ENCODE measurements at places on chromosomes 13 and 19.
A peak's percentile ranks its signal among the peaks of the same experiment; 100 is the strongest.

DNA sequence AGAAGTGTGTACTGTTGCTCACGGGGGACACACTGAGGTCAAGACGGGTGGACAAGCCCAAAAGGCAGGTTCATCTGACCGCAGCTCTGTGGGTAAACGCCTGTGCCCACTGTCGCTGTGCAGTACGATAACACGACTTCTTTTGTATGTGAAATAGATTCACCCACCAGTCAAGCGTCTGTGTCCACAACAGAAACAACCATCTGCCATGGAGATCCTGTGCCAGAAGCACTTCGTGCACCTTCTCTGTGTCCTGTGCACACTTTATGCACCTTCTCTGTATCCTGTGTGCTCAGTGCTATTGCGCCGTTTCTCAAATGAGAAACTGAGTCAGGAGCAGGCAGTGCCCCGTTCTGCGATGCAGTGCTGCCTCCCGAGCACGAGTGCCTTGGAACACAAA, 138.9 kb downstream of the ATP11A start:
- DNase-seq, result no peak

GRCh38 chr19:58460039-58460438, 6.8 kb upstream of the ZNF324 start:
- no peak for DNase-seq

- peak; percentile 27 for DNase-seq
These were observed 180.9 kb downstream of the DIAPH3 start for GRCh38 chr13:59982631-59983382.

GRCh38 chr13:52053460-52053859, 29.0 kb downstream of the UTP14C start:
- no peak for DNase-seq

DNA sequence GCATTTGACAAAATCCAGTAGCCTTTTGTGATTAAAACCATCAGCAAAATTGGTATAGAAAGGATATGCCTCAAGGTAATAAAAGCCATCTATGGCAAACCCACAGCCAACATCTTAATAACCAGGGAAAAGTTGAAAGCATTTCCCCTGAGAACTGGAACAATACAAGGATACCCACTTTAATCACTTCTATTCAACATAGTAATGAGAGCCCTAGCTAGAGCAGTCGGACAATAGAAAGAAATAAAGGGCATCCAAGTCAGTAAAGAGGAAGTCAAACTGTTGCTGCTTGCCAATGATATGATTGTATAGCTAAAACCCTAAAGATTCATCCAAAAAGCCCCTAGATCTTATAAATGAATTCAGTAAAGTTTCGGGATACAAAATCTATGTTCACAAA, 1510.3 kb downstream of the PCDH9 start:
- DNase-seq, result no peak

- DNase-seq, result no peak
These were observed 38.0 kb upstream of the DOCK9 start for GRCh38 chr13:99015606-99016490.

- DNase-seq, result no peak
These were observed 302.8 kb downstream of the EFNB2 start for GRCh38 chr13:106232681-106233080.

DNA sequence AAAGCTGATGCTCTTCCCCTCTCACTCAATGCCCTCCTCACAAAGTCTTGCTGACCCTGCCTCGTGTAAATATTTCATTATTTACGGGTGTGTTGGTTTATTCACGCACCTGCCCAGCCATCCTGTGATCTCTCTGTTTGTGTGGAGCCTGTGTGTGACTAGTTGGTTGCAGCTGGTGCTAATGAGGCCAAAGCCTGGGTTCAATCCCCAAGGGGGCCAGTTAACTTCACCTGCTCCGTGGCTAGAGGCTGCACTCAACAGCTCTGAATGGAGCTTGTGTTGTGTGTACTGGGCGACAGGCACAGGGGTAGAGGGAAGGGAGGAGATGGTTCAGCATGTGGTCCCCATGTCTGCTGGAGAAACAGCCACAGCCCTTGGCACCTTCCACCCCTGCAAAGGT, 109.5 kb downstream of the DNAJC15 start:
- DNase-seq, result no peak

GRCh38 chr13:61010358-61010757, 405.3 kb downstream of the PCDH20 start:
- no peak for DNase-seq

DNA sequence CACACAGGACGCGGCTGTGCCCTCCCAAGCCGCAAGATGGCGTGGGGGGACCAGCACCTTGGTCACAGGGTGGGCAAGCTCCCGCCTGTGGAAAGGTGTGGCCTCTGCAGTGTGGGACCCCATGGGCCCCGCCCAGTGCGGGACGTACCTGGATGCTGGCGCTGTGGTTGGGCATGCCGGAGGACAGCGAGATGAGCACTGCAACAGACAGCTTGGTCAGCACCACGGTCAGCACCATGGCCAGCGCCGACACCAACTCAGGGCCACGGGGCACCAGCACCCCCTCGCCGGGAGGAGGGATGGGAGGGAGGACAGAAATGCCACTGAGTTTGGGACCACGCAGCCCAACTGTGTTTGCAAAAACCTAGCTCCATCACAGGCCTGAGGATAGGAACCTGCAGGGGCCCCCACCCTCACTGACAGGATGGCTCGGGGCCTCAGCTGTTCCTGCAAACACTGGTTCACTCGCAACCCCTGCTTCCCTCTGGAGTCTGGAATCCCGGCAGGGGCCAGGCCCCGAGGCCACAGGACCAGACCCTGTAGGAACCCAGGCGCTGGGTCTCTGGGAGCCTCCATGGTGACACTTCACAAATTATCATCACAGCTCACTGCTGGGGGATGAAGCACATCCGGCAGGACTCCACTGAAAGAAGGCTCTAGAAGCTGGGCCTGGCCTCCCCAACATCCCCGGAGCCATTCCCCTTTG, 27.1 kb downstream of the IZUMO4 start:
- DNase-seq, result no peak

- no peak for DNase-seq
These were observed at the start of gene TMTC4 for GRCh38 chr13:100674572-100674871. Gene TMTC4, minus strand, starts transcription at chr13:100674795. Its CDS starts 4,433 bp downstream, at chr13:100670362.

- peak; percentile 59 for DNase-seq
These were observed 1411.0 kb upstream of the SLC10A2 start for GRCh38 chr13:104477261-104477660.
